ENCODE measurements at places on chromosomes 16 and 17.

- H3K4me1 ChIP-seq, result peaks cover 36% of the 10 kb centered on the region
- no peak overlapping the region for H3K27ac ChIP-seq
- no peaks in the 10 kb centered on the region for H3K27me3 ChIP-seq
- no peak for DNase-seq
These were observed 6.4 kb upstream of the RAB40C start for GRCh38 chr16:583470-583814.

- no peak for DNase-seq
- peaks cover 20% of the 10 kb centered on the region for H3K4me1 ChIP-seq
- no peaks in the 10 kb centered on the region for H3K27me3 ChIP-seq
- H3K4me3 ChIP-seq, result no peak overlapping the region
- H3K36me3 ChIP-seq, result no peaks in the 10 kb centered on the region
These were observed 11.0 kb downstream of the MYCBPAP start for GRCh38 chr17:50519141-50519834.

DNA sequence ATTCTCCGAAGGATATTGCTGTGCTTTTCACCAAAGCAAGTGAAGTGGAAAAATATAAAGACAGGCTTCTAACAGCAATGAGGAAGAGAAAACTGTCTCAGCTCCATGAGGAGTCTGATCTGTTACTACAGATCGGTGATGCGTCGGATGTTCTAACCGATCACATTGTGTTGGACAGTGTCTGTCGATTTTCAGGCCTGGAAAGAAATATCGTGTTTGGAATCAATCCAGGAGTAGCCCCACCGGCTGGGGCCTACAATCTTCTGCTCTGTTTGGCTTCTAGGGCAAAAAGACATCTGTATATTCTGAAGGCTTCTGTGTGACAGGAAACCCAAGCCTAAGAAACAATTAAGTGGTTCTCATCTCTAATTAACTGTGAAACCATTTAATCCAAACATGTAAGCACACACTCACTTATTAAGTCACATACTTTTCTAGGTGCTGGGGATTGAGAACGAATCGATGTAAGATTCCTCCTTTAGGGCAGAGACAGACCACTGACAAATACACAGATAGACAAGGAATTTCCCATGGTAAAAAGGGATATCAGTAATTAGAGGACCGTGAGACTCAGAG is 22.8 kb downstream of the SLFN5 start:
- no peak overlapping the region for H3K4me3 ChIP-seq
- H3K4me1 ChIP-seq, result no peaks in the 10 kb centered on the region
- no peaks in the 10 kb centered on the region for H3K27me3 ChIP-seq
- H3K36me3 ChIP-seq, result peaks cover 55% of the 10 kb centered on the region
- no peak for DNase-seq

GRCh38 chr17:59572301-59572924 is 7.0 kb downstream of the DHX40 start:
- H3K36me3 ChIP-seq, result peaks cover 23% of the 10 kb centered on the region
- H3K4me3 ChIP-seq, result no peak overlapping the region
- no peak for DNase-seq
- H3K27ac ChIP-seq, result no peak overlapping the region
- H3K4me1 ChIP-seq, result no peaks in the 10 kb centered on the region

DNA sequence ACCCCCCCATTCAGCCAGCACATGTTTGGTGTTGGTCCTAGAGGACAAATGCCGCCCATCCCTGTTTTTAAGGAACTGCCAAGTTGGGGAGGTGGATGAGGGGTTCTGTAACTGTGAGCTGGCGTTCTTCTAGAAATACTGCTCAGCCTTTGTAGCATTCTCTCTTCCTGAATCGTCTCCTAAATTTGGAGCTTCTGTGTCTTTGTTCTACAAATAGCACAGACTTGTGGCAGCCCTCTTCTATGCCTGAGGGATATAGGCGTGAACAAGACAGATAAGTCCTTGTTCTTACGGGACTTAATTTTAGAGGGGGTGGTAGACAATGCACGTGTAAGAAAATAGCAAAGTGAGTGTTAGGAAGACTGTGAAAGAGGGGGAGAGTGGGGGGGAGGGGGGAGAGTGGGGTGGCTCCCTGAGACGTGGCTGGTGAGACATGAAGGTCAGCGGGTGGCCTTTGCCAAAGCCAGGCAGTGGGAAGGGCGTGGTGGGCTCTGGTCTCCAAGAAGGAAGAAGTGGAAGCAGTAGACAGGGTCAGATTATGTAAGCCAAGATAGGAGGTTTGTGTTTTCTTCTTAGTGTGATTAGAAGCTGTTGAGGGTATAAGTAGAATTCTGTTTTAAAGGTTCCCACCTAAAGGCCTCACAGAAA is 9.9 kb downstream of the MFSD11 start:
- H3K27me3 ChIP-seq, result no peaks in the 10 kb centered on the region
- H3K36me3 ChIP-seq, result peaks cover 38% of the 10 kb centered on the region
- H3K4me3 ChIP-seq, result no peak overlapping the region
- peak overlapping the region; percentile 34 for H3K27ac ChIP-seq
- DNase-seq, result no peak
- peaks cover 5% of the 10 kb centered on the region for H3K4me1 ChIP-seq

DNA sequence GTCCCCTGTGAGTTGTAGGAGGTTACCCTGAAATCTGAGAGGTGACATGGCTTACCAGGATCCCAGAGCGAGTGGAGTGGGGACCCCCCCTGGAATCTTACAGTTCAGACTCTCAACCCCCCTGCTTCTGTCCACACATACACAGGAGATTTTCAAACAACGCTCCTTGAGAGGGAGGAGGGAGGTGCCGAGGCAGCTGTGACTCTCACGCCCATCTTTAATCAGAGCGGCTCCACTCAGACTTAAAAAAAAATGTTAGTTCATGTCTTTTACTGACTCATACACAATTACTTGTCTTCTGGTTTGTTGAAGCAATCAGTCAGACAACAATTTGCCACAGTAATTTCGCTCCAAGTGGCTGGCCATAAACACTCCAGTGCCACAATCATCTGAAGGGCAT is 15.4 kb upstream of the TMEM220 start:
- DNase-seq, result no peak
- peak overlapping the region; percentile 18 for H3K27ac ChIP-seq
- H3K4me3 ChIP-seq, result no peak overlapping the region
- no peaks in the 10 kb centered on the region for H3K27me3 ChIP-seq

DNA sequence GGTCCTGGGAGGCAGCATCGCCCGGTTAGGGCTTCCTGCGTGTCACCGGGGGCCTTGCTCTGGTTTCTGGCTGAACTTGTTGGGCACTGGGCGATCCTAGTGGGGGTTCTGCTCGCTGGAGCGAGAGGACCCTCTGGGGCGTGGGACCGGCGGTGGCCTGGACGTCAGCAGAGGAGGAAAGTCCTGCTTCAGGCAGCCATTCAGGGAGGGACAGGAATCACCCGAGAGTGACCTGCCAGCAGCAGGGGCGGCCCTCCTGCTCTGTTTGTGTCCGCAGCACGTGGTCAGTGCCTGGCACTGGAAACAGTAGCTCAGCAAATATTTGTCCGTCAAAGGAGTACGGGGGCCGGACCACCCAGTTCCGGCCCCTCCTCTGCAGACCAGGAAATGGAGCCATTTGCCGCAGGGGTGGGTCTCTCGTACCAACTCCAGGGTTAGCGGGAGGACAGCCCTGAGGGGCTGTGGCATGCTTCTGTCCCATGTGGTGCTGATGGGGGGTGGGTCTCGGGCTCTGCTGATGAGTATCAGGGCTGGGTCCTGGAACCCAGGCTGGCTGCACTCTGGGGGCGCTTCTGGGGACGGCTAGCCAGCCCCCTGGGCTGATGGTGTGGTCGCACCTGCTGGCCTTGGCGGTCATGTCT is 48.3 kb downstream of the BAIAP2 start:
- no peak for DNase-seq
- H3K4me1 ChIP-seq, result peaks cover 79% of the 10 kb centered on the region
- no peak overlapping the region for H3K4me3 ChIP-seq
- peaks cover 47% of the 10 kb centered on the region for H3K36me3 ChIP-seq
- H3K27me3 ChIP-seq, result no peaks in the 10 kb centered on the region

DNA sequence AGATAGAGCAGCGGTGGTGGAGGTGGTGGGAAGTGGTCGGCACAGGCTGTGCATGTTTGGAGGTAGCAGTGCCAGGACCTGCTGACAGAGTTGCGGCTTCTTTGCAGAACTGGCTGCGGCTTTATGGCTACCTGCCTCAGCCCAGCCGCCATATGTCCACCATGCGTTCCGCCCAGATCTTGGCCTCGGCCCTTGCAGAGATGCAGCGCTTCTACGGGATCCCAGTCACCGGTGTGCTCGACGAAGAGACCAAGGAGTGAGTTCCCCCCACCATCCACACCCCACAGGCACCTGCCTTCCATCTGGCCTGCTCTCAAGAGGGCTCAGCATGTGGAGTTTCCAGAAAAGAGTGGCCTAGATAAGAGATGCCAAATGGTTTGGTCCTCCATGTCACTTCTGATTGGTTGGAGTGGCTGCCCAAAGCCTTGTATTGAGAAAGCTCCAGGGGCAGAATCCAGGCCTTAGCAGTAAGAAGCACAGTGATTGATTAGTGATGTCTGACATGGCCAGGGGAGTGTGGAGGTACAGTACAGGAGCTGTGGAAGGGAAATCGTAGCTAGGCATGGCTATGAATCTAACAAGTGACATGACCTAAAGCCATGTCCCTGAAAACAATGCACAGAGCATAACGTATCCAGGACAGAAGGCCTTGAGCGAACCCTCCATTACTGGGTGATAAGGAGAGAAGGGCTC is 12.0 kb downstream of the MMP15 start:
- H3K27ac ChIP-seq, result no peak overlapping the region
- H3K4me3 ChIP-seq, result no peak overlapping the region
- H3K4me1 ChIP-seq, result no peaks in the 10 kb centered on the region
